Fibroblast of skin of back (primary cell): ENCODE measurements at places on chromosomes 12 and 14.

- peak; percentile 84 for DNase-seq
Measured at GRCh38 chr14:77593501-77593961, 22.9 kb downstream of the SPTLC2 start.

DNA sequence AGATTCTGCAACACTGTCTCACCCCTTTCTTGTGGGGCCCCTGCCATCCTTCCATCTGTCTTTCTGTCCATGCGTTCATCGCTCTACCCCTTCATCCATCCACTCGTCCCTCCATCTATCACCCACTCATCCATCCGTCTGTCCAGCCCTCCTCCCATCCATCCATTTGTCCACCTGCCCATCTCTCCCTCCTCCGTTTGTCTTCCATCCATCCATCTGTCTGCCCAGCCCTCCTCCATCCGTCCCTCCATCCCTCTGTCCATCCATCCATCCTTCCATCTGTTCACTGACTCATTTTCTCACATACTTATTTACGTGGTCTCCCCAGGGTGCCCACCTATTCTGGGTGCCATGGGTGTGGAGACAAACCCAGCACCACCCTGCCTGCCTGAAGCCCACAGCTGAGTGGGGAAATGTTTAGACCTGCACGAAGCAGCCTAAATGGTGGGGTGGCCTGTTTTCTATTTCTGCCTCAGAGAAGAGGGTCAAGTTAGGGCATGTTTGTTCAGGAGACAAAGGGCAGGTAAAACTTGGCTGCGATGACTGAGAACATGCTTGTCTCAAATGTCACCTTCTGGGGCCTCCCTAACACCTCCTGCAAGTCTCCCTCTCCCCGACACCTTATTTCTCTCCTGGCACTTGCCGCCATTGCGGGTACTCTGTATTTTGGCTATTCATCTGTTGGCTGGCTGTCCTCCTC, 2.8 kb upstream of the SLC25A47 start:
- DNase-seq, result no peak

DNA sequence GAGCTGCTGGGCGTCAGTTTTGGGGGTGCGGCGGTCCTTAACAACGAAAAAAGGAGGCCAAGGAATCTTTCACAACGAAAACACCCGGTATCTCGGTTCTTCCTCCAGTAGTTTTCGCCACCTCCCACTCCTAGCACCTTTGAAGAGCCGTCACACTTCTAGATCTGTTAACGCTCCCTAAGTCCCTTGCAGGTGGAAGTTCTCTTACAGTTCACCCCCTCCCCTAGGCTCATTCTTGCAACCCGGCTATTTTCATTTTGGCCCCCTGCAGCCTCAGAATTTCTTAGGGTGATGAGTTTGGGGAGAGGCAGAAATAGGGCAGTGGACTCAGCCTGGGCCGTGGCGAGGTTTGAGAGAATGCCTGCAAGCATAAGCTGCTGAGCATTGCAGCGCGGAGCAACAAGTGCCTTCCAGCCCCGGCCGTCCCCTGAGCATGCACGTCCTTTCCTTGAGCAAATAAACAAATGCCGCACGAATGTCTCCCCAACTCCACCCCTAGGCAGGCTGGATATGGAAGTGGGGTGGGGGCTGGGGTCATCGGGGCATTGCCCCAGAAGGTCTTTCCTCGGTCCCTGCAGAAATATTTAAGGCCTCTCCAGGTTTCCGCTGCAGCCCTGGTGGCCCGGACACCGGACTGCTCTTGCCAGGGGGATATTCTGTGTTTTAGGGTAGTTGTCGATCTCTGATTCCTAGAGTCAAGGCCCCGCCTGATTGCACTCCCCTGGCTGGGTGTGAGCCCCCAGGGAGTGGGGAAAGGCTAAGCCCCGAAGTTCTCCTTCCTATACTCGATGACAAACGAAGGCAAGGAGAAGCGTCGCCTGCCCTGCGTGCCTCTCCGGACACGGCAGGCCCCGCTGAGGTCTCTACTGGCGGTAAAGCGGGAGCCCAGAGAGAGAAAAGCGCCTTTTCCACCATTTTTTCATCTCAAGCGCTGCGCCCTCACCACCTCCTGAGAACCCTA, 1.6 kb downstream of the RFX4 start:
- no peak for DNase-seq

DNA sequence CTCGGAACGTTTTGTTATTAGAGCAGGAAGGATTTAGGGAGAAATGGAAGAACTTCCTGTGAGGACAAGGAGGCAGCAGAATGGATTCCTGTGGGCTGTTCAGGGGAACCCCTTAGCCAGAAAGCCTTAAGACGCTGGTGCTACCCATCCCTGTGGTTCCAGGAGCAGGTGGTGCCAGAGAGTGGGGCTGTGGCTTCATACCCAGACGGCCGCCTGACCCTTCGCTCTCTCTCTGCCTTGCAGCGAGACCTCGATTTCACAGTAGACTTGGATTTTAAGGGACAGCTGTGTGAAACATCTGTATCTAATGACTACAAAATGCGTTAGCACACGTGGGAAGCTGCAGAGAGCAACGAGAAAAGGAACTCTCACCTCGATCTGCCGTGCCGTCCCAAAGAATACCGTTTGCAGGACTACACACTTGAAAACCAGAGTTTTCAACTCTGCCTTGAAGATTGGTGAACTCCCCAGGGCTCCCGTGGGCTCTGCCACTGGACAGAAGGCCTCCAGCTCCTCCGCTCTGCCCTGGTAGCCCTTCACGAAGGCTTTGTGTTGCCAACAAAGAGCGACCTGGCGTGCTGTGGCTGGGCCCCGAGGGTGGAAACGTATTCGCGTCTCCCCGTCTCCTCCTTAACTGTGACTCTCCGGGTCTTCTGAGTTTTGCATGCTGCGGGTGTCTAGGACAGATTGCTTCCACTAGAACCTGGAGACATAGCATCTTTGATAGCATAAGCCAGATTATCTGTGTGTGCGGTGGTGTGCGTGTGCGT, 102.0 kb downstream of the PRMT8 start:
- no peak for DNase-seq

GRCh38 chr12:65662590-65662989, 161.7 kb upstream of the HMGA2 start:
- no peak for DNase-seq

DNA sequence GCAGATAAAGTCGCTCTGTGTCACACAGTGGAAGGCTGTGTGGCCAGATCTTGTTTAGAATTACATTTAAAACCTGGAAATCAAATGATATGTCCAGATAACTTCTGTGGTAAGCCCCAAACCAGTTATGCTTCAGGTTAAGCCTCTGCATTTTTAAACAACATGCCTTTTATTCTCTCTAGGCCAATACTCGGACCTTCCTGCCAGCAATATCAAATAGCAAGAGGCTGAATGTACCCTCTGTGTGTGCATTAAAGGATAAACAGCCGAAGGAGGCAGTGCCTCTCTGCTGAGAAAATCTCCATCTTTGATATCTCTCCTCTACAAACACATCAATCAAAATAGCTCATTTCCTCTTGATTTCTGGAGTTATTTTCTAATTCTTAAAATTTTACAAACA, 67.1 kb upstream of the TMEM260 start:
- no peak for DNase-seq

DNA sequence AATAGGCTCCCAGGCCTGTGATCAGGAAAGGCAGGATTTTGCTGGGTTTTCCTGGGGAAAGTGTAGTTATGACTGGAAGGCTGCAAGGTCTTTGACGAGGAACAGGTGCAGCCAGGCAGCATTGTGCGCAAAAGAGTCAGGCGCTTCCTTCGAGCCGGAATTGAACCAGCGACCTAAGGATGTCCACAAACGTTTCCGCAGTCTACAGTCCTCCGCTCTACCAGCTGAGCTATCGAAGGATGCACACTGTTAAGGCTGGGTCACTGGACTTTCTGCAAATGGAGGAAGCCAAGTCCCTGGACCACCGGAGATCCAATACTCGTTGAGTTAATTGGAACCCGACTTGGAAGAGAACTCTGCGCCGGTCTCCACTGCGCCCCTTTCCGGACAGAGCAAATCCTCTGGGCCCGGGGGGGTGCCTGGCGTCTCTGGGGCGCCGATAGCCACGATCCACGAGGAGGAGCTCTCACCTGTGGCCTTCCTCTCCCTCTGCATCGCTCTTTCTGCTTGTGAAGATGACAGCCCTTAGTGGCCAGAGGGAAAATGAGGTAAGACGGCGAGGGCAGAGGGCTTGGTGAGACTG, 18.4 kb upstream of the OR6S1 start:
- DNase-seq, result no peak

GRCh38 chr12:11891346-11891745, 179.4 kb upstream of the BCL2L14 start:
- no peak for DNase-seq

GRCh38 chr14:26444822-26445221, 153.0 kb downstream of the NOVA1 start:
- DNase-seq, result peak; percentile 32

GRCh38 chr12:80901661-80902060, 36.1 kb downstream of the LIN7A start:
- DNase-seq, result no peak

DNA sequence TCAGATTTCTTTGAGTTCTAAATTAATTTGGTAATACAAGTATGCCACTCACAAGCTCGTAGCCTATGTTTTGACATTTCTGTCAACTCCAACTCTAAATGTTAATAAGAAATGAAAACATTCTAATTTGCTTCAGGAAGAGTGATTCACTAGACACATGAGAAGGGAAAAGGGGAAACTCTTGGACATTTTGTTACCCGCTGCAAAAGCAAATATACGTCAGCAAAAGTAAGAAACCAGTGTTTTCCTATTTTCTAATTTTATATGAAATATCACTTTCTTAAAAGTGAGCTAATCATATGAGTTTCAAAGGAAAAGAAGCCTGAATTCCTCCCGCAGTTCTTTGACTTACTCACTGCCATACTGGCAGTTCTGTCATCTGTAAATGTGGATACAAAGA, 162.3 kb downstream of the GRIP1 start:
- DNase-seq, result no peak

DNA sequence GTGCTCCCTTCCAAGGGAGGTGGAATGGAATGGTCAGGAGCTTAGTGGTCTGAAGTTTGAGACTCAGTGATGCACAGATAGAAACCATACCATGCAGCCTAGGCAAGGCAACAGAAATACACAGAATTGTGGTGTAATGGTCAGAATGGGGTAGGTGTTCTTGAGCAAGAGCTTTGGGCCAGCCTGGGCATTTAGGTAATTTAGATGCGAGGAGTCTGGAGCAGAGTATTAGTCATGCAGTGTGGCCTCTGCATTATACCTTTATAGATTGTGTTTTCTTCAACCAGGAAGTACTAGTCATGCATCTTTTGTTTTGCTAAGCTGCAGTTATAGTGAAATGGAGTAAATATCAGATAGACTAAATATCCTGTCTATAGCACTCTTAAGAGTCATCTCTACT, 118.3 kb downstream of the DAAM1 start:
- DNase-seq, result peak; percentile 59

- no peak for DNase-seq
Measured at GRCh38 chr14:57008534-57008933, 198.3 kb upstream of the OTX2 start.

DNA sequence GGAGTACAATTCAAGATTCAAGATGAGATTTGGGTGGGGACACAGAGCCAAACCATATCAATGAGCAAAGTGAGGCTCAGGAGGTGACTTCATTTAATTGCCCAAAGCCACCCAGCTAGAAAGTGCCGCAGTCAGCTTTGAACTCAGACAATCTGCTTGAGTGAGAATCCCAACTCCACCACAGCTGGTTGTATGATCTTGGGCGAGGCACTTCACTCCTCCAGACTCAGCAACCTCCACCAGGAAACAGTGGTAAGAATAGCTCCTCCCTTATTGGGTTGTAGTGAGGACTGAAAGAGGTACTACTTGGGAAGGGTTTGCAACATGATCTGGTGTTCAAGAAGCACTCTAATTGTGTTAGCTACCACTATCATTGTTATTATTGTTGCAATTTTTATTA, 129.2 kb upstream of the RFLNA start:
- DNase-seq, result no peak

GRCh38 chr14:97943619-97944018, 1146.4 kb downstream of the VRK1 start:
- DNase-seq, result no peak
